ENCODE measurements at places on chromosomes 13 and 19. TPM values are rescaled to one million over a fixed set of nuclear protein-coding genes. Genes with fewer than 3 reads are reported as not detected.

- no peak for DNase-seq
These were observed 5.9 kb downstream of the ADGRE2 start for GRCh38 chr19:14772467-14772866.

GRCh38 chr13:39302820-39303219 lies 264.6 kb downstream of the NHLRC3 start:
- no peak for DNase-seq

DNA sequence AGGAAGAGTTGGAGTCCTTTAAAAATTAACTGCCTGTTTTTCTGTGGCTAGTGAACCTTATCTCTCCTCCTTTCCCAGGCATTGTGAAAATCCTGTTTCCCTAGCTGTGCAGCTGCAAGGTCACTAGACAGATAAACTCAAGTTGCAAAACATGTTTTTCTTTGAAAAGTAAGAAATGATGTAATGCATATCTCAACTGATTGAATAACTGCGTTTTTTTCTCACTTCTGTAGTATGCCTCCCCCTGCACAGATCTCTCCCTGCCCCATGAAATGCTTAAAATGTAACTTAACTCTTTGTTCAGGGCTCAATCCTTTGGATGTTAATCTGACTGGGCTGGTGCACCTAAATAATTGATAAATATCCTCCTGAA lies 27.7 kb upstream of the CYSLTR2 start:
- no peak for DNase-seq

DNA sequence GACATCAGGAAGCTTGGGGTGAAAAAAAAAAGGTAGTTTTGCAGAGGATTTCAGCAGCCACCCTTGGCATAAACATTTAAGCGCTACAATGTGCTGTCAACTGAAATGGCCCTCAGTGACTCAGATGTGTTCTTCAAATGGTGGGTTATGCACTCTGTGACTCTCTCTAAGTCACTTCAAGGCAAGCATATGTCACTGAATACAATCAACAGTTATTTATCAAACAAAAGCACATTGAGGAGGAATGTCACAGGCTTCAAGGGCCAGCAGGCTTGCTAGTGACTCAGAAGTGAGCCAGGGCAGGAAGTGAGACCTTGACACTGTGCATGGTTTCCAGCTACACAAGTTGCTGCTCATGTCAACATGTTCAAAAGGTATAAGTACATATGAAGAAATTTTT lies 523.7 kb upstream of the HTR2A start:
- no peak for DNase-seq

DNA sequence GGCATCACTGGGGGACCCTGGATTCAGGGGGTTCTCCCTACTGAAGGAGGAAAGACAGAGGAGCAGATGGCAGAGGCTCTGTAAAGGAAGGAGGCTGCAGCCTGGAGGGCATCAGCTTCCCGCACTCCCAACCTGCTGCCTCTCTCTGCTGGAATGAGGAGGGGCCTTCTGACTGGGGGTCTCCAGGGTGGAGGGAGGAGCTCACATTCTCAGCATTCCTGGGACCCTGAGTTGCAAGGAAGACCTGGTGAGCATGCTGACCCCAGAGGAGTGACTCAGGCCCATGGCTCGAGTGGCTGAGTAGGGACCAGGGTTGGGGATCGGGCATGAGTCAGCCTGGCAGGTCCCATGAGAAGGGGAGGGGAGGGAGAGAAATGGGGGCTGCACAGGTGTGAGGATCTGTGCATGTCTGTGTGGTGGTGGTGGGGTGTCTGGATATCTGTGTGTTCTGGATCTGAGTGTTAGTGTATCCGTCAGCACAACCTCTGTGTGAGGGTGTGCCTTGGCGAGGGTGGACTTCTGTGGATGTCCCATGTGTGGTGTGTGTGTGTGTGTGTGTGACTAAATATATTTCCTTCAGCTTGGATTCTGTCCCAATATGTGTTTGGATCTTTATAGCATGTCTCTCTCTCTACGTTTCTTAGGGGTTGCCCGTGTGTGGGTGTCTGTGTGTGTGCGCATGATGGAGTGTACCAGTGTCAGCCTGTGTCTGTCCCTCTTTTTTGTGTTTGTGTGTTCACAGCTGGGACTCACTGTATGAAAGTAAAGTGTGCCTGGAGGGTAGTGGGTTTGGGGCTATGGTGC lies 4.6 kb downstream of the AXL start:
- no peak for DNase-seq

The ATP7B gene
- total RNA-seq = 3.6 TPM

DNA sequence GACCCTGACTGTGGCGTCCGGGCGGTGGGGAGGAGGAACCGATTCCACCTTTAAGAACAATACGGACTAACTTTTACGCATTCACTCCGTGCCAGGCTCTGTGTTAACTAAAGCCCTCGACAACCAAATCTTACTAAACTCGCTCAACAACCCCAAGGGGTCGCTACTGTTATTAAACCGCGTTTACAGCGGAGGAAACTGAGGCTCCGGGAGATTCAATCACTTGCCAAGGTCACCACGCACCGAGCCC lies 1.2 kb downstream of the SAMD1 start:
- no peak for DNase-seq
